ENCODE measurements at places on chromosomes 11 and 22.

DNA sequence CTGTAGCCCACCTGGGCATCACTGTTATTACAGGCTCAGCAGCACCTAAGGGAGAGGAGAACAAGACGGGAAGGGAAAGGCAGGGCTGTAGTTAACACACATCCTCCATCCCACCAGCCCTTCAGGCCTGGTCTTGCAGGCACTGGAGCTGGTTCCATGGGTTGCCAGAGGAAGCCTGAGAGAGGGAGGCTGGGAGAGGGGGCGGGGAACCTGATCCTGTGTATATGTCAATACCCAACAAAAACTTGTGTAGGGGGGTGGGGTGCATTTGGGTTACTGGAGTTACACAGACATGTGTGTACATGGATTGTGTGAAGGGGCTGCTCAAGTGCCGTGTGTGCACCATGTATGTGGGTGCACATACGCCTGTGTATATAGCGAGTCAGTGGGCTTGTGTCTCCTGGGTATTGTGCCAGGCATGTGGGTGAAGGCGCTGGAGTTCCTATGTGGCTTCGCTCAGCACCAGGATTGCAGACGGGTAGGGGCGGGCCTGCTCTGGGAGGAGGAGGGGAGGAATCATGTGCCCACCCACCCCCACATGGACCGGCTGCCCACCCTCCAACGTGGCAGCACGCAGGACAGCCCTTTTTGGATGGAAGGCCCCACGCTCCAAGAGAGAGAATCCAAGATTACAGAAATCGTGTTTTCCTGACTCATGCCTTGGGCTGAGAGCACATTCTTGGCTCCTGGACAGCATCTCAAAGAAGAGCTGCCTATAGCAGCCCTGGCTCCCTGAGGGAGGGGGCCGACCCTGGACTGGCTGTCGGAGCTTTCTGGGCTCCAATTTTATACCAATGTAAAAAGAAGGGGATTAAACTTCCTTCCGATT, 4.2 kb upstream of the SERPINH1 start:
- no peak for DNase-seq

GRCh38 chr11:45930031-45930794, 7.8 kb downstream of the LARGE2 start:
- DNase-seq, result peak; percentile 67

DNA sequence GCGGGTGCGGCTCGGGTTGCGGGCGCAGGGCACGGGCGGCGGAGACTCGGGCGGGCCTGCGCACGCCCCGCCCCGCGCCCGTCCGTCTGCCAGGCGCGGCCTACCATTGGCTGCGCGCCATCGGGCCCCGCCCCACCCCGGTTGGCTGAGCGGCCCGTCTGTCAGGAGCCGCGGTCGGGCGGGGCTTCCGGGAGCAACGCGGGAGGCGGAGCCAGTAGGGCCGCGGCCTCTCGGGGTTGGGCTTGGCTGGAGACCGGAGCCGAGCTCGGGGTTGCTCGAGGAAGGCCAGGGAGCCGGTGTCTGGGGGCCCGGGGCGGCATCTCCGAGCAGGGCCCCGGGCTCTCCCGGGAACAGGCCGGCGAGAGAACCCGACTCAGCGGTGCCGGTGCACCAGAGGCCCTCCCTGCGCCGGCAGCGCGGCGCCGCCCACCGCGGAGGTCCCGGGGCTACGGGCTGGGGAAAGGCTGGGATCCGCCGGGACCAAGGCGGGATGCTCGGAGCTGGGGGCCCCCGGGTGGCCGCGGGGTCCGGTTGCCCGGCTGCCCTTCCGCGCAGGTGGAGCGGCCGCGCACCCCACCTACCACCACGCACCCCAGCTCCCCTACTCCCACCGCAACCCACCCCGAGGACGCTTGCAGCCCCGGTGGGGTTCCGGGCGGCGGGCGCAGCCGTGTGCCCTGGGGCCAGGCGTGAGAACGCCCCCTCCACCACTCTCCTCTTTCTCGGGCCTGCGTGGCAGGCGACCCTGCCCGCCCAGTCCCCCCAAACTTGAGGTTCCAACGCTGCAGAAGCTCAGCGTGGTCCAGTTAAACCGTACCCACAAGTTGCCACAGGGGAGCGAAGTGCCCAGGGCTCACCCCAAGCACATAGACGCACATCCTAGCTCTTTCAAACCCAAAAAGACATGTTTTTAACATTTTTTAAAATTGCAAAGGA, at the start of gene HRAS:
TSS of gene HRAS (minus strand) at position 58 of the 936 bp plus-strand sequence.
- DNase-seq, result peak; percentile 97

GRCh38 chr22:41446057-41446501, 522 bp downstream of the TOB2 start:
- peak; percentile 39 for DNase-seq

DNA sequence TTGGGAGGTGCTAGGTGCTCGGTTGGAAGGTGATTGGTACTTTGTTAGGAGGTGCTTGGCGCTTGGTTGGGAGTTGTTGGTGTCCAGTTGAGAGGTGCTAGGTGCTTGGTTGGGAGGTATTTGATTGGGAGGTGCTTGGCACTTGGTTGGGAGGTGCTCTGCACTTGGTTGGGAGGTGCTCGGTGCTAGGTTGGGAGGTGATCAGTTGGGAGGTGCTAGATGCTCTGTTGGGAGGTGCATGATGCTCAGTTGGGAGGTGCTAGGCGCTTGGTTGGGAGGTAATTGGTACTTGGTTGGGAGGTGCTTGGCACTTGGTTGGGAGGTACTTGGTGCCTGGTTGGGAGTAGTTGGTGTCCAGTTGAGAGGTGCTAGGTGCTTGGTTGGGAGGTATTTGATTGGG, 40.2 kb downstream of the LRP5 start:
- no peak for DNase-seq

DNA sequence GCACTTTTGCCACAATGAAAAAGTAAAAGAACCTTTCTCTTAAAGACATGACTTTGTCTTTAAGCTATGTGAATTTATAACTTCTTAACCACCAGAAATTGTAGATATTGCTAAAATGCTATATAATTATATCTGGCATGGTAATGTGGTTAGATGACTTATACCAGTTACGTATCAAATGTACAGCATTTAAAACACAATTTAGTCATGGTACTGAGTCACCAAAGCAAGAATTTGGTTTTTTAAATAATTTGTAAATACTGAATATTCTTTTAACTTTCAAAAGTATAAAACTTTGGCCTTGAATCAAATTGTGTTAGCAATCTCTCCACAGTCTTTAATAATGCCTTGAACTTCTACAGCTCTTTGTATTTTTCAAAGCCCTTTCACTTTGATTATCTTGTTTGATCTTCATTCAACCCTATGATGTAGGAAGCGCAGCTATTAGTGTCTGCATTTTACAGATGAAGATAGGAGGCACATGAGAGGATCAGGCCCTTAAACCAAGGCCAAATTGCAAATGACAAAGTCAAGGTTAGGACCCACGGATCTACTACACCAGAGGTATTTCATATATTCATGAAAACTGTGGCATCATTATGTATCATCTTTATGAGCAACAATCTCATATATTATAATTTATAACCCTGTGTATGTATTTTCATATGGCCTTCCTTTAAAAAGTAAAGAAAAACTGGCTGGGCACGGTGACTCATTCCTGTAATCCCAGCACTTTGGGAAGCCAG, 4.4 kb upstream of the SYTL2 start:
- DNase-seq, result no peak

DNA sequence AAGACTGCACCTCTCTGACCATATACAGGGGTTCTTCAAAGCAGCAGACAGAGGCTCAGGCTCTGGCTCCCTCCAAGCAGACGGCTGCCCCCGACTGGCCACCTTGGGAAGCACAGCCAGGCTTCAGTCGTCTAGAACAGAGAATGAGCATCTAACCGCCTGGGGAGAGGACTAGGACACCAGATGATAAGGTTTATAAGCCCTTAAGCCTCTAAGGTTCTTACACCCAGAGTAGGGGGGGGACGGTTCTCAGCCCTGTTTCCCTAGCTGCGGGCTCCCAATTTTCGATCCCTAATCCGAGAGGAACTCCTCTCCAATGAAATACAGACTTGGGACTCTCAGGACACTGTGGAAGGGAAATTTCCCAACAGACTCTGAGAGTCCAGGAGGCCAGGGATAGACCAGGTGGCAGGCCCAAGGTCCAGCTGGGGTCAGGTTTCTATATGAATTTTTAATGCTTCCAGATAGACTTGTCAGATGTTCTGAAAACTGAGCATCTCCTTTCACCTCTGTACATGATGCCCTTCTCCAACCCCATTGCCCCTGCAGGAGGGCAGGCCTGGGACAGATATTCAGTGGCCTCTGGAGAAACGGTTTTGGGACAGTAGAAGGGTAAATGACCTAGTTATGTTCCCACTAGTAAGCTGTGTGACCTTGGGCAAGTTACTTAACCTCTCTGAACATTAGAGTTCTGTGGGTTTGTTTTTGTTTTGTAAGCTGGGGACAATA, 20.2 kb downstream of the RTN4RL2 start:
- peak; percentile 92 for DNase-seq

GRCh38 chr11:121996574-121996973, 119.4 kb downstream of the BLID start:
- DNase-seq, result no peak

DNA sequence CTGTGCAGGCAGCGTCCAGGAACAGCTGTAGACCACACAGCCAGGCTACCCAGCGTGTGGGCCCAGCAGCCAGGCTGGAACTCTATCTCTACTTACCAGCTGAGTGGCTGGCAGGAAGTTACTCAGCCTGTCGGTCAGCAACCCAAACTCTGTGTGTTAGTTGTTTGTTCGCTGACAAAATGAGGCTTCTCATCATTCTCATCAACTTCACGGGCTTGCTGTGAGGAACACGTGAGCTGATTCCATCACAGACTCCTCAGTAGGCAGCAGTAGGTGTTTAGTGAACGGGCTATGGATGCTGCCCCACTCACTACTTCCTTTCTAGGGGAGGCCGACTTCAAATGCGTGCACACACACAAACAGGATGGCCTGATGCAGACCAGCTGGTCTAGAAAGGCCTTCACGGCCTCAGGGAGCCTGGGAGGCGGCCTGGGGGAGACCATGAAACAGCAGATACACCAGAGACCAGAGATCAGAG, 830 bp upstream of the SPDYC start:
- DNase-seq, result peak; percentile 97

- no peak for DNase-seq
Observed at GRCh38 chr11:32571039-32571438, 12.6 kb upstream of the EIF3M start.

DNA sequence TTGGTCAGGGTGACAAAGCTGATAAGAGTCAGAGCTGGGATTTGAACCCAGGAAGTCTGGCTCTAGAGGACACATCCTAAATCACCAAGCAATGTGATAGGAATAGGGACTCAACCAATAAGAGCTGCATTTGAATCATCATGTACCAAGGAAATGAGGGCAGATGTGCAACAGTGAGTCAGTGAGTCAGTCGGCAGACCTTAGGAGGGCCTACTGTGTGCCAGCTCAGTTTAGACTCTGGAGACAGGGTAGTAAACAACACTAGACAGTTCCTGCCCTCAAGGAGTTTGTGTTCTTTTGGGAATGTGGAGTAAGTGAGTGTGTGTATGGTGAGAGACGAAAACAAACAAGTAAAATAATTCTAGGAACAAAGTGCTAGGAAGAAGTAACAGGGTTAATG, 11.2 kb downstream of the IL10RA start:
- no peak for DNase-seq

DNA sequence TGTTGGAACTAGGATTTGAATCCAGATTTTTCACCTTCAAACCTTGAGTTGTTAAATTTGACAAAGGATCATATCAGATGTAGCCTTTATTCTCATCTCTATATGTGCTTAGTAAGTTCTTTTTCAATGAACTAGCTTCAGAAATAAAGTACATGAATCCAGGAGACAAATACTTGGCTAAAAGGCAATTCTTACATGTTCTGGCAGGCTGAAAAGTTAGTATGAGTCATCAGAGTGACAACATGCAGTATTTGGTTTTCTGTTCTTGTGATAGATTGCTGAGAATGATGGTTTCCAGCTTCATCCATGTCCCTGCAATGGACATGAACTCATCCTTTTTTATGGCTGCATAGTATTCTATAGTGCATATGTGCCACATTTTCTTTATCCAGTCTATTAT, 40.4 kb downstream of the BBOX1 start:
- no peak for DNase-seq

GRCh38 chr22:22553735-22554586, 5.1 kb downstream of the PRAME start:
- DNase-seq, result no peak

GRCh38 chr11:117872420-117872961, 4.0 kb downstream of the FXYD6 start:
- DNase-seq, result no peak

DNA sequence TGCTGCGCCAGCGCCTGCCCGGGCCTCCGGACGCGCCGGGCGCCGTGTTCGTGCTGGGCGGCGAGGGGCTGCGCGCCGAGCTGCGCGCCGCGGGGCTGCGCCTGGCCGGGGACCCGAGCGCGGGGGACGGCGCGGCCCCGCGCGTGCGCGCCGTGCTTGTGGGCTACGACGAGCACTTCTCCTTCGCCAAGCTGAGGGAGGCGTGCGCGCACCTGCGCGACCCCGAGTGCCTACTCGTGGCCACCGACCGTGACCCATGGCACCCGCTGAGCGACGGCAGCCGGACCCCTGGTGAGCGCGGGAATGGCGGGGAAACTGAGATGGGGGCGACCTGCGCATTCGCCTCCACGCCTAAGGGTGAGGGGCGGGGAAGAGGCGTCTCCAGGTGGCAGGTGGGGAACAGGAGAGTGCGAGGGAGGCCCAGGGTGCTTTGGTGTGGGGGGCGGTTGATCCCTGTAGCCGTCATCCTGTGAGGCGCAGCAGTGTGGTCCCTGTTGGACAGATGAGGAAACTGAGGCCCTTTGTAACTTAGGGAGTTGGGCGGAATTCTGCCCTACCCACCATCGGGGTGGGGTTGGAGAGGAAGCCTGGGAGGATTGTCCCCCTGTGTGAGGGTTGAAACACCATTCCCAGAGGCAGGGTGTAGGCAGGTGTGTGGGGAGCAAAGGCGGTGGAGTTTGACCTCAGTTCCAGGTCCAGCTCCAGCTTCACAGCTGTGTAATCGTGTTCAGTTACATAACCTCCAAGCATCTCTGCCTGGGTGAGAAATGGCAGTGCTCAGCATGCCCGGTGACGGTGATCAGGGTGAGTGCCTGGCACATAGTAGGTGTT, 758 bp downstream of the PDXP start:
- DNase-seq, result no peak

GRCh38 chr11:81444297-81444696, 1289.4 kb downstream of the FAM181B start:
- no peak for DNase-seq

Measured in hematopoietic multipotent progenitor cell treated with erythropoietin and hydrocortisone succinate and interleukin-3 and kit ligand, for 6 days (in vitro differentiated cells).